ENCODE measurements at places on chromosomes 16 and 17. TPM values are rescaled to one million over a fixed set of nuclear protein-coding genes. Genes with fewer than 3 reads are reported as not detected.

DNA sequence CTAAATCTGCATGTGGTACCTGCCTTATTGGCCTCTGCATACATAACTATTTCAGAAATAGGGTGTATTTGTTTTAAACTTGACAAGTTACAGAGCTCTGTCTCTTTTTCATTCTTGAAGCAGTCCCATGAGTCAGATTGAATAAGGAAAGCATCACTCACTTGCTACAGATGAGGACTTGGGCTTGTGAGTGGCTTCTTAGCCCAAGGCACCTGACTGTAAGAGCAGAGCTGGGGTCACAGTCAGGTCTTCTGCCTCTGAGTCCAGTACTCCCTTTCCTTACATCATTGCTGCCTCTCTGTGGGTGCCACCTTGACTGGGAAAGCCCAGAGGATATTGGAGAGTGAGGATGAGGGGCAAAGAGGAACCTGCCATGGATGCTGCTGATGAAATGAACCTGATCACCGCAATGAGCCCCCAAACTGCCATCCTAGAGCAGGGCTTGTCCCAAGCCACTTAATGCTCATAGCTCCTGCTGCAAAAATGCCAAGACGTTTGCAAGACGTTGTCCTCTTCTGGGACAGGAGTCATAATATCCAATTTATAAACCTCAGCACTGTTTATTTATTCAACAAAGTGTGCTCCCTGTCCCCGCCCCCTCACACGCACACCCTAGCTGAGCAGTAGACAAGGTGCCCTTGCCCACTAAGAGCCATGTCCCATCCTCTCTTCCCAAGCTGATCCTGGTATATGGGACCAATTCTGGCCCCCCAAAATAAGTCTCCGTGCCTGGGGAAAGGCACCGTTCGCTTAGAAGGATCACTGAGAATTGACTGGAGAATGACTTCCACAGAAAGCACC, 74.1 kb downstream of the CCDC182 start:
- peaks cover 4% of the 10 kb centered on the region for H3K4me1 ChIP-seq
- no peak for DNase-seq
- no peaks in the 10 kb centered on the region for H3K36me3 ChIP-seq
- no peak overlapping the region for H3K27ac ChIP-seq

- 0 out of 2 replicates have a peak overlapping the region, but pooled peaks have one; percentile 45 for H3K27ac ChIP-seq
- H3K27me3 ChIP-seq = no peaks in the 10 kb centered on the region
- H3K4me3 ChIP-seq = no peak overlapping the region
- H3K36me3 ChIP-seq = no peaks in the 10 kb centered on the region
- DNase-seq = no peak
Observed at GRCh38 chr16:2518823-2519710, 1.1 kb upstream of the AMDHD2 start.

DNA sequence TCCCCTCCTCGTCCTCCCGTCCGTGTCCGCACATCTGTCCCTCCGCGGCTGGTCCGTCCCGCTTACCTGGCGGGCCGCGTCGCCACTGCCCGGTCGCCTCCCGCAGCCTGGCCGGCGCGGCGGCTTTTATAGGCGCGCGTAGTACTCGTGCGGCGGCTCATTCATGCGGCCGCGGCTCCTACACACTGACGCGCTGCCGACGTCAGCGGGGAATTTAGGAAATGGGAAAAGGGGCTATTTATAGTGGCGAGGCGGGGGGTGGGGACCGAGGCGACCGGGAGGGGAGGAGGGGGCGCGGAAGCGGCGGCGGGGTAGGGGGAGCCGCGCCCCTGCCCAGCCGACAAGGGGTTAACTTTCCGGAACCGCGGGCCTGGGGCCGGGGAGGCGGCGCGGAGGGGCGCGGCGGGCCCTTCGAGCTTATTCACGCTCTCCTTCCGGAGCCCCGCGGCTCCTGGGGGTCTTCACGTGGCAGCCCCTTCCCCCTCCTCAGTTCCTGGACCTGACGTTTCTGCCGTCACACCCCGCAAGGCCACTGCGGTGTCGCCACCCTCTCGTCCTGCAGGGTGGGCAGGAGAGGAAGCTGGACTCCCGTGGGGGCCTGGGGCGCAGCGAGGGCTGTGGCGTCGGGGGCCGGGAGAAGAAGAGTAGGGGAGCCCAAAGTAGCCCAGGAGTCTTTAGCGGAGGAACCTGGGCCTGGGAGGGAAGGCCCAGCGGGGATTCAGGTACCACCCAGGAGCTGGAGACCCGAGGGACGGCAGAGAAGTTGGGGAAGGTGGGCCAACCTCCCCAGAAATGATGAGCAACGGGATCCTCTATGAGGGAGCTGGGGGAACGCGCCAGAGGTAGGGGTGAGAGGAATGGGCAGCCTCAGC, 3.6 kb upstream of the HIC1 start:
- H3K27ac ChIP-seq = no peak overlapping the region
- H3K4me3 ChIP-seq = peak overlapping the region; percentile 50
- peaks cover 93% of the 10 kb centered on the region for H3K27me3 ChIP-seq
- no peaks in the 10 kb centered on the region for H3K36me3 ChIP-seq
- peak; percentile 77 for DNase-seq

- no peaks in the 10 kb centered on the region for H3K36me3 ChIP-seq
- H3K27ac ChIP-seq = no peak overlapping the region
- no peak for DNase-seq
- H3K4me1 ChIP-seq = peaks cover 24% of the 10 kb centered on the region
- H3K4me3 ChIP-seq = no peak overlapping the region
- H3K27me3 ChIP-seq = no peaks in the 10 kb centered on the region
Observed at GRCh38 chr17:40497695-40498094, 3.7 kb downstream of the TNS4 start.

The CDH1 gene
- polyA plus RNA-seq = 58.1 TPM

- H3K27me3 ChIP-seq = no peaks in the 10 kb centered on the region
- H3K27ac ChIP-seq = no peak overlapping the region
- peak; percentile 98 for DNase-seq
Observed at GRCh38 chr17:39177256-39177655, 11.3 kb upstream of the ARL5C start.

GRCh38 chr16:20064931-20065330, 8.8 kb downstream of the GPR139 start:
- H3K4me1 ChIP-seq = no peaks in the 10 kb centered on the region
- H3K36me3 ChIP-seq = peaks cover 4% of the 10 kb centered on the region
- H3K27me3 ChIP-seq = no peaks in the 10 kb centered on the region
- no peak overlapping the region for H3K4me3 ChIP-seq
- no peak overlapping the region for H3K27ac ChIP-seq

GRCh38 chr17:2978991-2979390, 84.4 kb downstream of the OR1D5 start:
- peaks cover 13% of the 10 kb centered on the region for H3K36me3 ChIP-seq
- H3K4me1 ChIP-seq = no peaks in the 10 kb centered on the region
- H3K27me3 ChIP-seq = no peaks in the 10 kb centered on the region
- no peak overlapping the region for H3K4me3 ChIP-seq
- no peak for DNase-seq

All from GM23338 (cell line).